ENCODE measurements at places on chromosomes 6 and 20.

DNA sequence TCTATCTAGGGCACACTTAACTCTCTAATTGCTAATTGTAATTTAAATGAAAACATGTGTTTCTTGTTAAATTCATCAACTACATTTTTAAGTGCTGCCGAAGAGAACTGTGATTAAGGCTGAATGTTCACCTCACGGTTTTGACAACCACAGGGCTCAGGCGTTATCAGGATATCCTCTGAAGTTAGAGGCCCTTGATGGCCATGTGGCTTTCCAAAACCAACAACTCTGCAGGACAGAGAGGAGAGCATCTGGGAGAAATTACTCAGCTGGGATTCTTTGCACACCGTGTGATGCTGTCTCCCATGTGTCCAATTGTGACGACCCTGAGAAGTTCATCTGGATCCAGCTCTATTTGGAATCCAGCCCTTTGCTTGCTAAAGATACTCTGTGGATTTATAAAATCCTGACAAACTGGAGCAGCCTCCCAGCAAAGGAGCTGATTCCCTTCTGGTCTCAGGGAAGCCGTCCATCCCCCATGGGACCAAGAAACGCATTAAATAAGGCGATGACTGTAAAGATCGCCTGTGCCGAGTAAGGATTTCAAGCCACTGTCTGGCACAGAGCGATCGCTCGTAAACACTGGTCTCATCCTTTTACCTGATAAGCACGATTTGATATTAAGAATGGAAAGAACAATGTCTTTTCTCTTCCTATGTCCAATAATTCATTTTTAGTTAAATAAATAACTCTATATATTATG, 401.1 kb downstream of the CD83 start:
- no peak for DNase-seq

DNA sequence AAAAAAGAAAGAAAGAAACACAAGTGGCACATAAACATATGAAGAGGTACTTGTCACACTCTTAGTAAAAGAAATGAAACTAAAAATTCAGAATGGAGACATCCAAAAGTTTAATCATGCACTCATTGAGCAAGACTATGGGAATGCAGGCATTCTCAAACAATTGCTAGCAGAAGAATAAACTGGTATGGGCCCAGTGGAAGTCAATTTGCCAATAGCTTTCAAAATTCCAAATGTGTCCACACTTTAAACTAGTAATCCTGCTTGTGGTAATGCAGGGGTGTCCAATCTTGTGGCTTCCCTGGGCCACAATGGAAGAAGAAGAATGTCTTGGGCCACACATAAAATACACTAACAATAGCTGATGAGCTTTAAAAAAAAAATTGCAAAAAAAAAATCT, 97.4 kb downstream of the EPB41L2 start:
- no peak for DNase-seq

DNA sequence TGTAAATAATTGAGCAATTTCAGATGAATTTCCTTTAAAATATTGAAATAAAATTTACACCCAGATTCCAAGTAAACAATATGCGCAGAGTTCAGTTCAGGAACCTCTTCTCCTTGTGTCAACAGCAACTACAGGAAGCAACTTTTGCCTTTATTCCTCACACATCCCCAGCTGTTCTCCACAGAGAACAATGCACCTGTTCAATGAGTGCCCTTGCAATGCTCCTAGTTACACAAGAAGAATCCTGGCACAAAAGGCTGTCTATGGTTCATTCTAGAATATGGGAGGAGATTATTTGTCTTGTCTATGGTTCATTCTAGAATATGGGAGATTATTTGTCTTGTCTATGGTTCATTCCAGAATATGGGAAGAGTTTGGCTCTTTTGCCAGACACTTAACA, 454.9 kb downstream of the BTBD3 start:
- no peak for DNase-seq

- no peak for DNase-seq
Observed at GRCh38 chr6:69578361-69578890, 218.4 kb downstream of the LMBRD1 start.

DNA sequence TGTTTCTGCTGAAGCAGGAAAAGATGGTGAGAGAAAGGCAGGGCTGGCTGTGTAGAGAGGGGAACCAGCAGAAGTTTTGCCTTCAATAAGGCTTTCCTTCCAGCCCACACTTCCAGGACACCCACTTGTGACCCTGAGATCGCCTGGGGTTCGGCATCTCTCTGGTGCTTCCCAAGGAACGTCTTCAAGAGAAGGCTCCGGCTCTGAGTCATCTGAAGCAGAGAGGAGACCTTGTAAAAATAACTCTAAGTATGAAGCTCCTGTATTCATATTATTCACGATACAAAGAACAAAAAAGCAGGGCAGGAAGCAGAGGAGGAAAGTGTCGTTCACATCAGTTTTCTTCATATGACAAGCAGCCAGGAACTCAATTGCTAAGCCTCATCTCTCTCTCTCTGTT, 95.4 kb upstream of the MRPS10 start:
- no peak for DNase-seq

DNA sequence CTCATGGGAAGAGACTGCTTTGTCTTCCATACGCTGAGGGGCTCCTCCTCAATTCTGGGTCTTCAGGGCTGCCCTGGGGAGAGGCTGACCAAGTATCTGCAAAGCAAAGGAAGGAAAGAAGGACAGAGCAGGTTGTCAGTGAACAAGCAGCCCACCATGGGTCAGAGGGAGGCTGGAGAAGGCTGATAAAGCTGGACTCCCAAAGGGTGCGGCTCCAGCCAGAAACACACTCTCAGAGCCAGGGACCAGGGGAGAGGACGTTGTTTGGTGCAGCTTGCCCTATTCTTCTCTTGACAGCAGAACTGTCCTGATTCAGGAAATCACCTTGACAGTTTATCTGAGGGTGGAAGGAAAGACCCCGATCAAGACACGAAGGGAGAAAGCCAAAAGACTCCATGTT, 10.4 kb upstream of the CTCFL start:
- DNase-seq = no peak

Measured in hippocampal formation (tissue), 2 donors.